Uterus (tissue), 4 donors: ENCODE measurements at places on chromosomes 5 and 9. TPM values are rescaled to one million over a fixed set of nuclear protein-coding genes. Genes with fewer than 3 reads are reported as not detected.

The PTGDS gene
- total RNA-seq, result 61.7 TPM

The ACTBL2 gene
- total RNA-seq, result not detected

The PCDHGB3 gene
- 14.1 TPM for total RNA-seq

The ARHGEF28 gene
- total RNA-seq, result 22.5 TPM

The SLC6A19 gene
- total RNA-seq, result under 0.01 TPM

The KIF20A gene
- total RNA-seq, result not detected

The CATSPER3 gene
- not detected for total RNA-seq

The BARHL1 gene
- total RNA-seq, result not detected

The SPATA31D4 gene
- total RNA-seq, result not detected

The SLC28A3 gene
- not detected for total RNA-seq

The GPR107 gene
- 41.5 TPM for total RNA-seq

The VLDLR gene
- total RNA-seq, result 99.5 TPM

The GHR gene
- 19.7 TPM for total RNA-seq

The KLHL3 gene
- 10.5 TPM for total RNA-seq

The TAF11L10 gene
- not detected for total RNA-seq

The TPPP gene
- 1.7 TPM for total RNA-seq

The PCDHA1 gene
- total RNA-seq, result 0.41 TPM

The HAVCR2 gene
- total RNA-seq, result 2.4 TPM

The TSSK1B gene
- not detected for total RNA-seq

The PDE8B gene
- total RNA-seq, result 13.5 TPM

The PCDHB2 gene
- 4.9 TPM for total RNA-seq

The DMRT2 gene
- total RNA-seq, result not detected

The SPINK13 gene
- 0.41 TPM for total RNA-seq

The PNPLA7 gene
- 0.26 TPM for total RNA-seq

The ANKRD55 gene
- total RNA-seq, result not detected

The PCDHB11 gene
- total RNA-seq, result 9.8 TPM

The FST gene
- 5.9 TPM for total RNA-seq

The ANKRD18B gene
- not detected for total RNA-seq

The RASEF gene
- 9.9 TPM for total RNA-seq

The GLRA1 gene
- total RNA-seq, result not detected

The SUSD3 gene
- total RNA-seq, result 13.8 TPM

The TMEM38B gene
- total RNA-seq, result 15.3 TPM

The PRR16 gene
- total RNA-seq, result 2.2 TPM

The RANBP3L gene
- total RNA-seq, result 4.0 TPM

The LCP2 gene
- total RNA-seq, result 1.3 TPM

The HACD4 gene
- total RNA-seq, result 8.7 TPM

The SEMA5A gene
- total RNA-seq, result 10.0 TPM

The FREM1 gene
- total RNA-seq, result 7.6 TPM

The MCTP1 gene
- total RNA-seq, result 114 TPM

The SH2D3C gene
- total RNA-seq, result 38.1 TPM

The SH3RF2 gene
- 4.1 TPM for total RNA-seq

The PCDHGA11 gene
- total RNA-seq, result 12.8 TPM

The SYK gene
- 10.6 TPM for total RNA-seq

The SPATA31A6 gene
- not detected for total RNA-seq

The NUTM2F gene
- not detected for total RNA-seq
